Naive thymus-derived CD4-positive, alpha-beta T cell (primary cell): ENCODE measurements at places on chromosomes 4 and X.

- no peak for DNase-seq
Observed at GRCh38 chr4:82525307-82525911, 36.4 kb downstream of the TMEM150C start.

DNA sequence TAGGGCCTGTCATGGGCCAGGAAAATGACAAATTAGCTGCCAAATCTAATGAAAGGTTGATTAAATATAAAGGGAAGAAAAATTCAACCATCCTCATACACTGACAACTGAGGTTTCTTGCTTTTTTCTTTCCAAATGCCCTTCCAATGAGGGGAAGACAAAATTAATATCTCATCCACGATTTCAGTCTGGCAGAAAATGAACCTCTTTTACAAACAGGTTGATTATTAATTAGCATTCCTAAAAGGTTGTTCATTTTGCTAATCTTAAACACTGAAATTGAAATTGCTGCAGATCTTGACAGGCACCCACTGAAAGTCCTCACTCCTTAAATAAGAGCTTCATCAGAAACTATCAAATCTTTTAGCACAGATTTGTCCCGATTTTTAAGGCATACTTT lies 45.5 kb downstream of the NPFFR2 start:
- DNase-seq: no peak

DNA sequence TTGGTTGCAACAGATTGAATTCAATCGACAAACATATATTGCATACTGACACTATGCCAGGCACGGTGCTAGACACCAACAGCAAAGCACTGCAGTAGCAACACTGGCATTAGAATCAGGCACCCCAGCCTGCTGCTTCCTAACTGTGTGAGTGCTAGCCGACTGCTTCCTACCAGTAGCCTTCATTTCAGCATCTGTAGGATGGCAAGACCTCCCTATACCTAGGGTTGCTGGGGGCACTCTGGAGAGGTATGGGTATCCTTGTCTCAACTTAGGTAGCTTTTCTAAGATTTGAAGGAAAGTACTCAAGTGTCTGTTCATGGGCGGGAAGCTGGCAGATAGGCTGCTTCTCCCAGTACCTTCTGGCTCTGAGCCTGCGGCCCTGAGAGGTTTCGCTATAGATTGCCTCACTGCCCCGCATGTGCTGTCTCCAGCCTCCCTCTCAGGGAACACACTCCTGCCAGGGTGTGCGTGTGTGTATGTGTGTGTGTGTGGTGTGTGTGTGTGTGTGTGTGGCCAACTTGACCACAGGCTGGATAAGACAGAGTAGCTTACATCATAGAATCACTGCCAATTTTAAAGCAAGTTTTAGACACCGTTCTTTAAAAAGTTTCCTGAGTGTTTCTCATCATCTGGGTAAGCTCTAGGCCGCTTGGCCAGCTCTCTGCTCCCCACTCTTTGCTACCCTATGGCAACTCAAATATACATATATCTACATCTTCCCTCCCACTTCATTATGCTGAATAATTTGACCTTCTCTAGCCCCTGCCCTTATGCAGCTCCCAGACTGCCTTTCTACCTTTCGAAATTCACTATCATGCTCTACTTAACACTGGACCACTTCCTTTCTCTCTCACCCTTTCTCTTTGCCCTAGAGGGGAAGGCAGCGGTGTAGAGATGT lies 97.0 kb upstream of the PJA1 start:
- no peak for DNase-seq

GRCh38 chr4:64251781-64252180 lies 157.5 kb downstream of the TECRL start:
- DNase-seq: no peak

- DNase-seq: no peak
Observed at GRCh38 chrX:139113708-139114107, 402.2 kb upstream of the FGF13 start.

DNA sequence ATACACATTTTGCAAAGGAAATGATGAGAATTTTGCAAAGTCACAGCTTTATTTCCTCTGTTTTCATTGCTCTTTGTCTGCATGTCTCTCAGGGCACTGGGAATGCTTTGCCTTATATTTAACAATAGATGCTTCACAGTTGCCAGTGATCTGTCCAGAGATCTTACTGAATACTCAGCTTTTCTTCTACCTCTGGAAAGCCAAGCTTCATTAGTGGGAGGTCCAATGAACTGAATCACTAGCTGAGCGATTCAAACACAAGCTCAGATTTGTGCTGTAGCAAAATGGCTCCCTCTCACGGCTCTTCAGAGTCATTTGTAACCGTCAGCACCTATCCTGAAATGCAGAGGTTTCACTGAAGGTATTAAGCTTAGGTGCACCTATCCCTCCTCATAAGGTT lies 138.9 kb downstream of the DCLK2 start:
- DNase-seq: no peak

DNA sequence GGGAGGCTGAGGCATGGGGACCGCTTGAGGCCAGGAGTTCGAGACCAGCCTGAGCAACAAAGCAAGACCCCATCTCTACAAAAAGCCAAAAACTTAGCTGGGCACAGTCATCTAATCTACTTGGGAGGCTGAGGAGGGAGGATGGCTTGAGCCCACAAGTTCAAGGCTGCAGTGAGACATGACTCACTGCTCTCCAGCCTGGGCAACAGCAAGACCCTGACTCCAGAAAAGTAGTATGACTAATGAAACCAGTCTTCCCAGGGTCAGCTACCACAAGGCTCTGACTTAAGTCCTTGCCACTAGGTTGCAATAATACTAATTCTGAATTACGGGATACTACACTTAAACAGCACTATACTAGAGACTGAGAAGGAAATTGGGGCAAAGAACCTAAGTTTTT lies 33.1 kb downstream of the ERVMER34-1 start:
- no peak for DNase-seq

GRCh38 chrX:109710181-109710580 lies 22.9 kb downstream of the ACSL4 start:
- DNase-seq: no peak

DNA sequence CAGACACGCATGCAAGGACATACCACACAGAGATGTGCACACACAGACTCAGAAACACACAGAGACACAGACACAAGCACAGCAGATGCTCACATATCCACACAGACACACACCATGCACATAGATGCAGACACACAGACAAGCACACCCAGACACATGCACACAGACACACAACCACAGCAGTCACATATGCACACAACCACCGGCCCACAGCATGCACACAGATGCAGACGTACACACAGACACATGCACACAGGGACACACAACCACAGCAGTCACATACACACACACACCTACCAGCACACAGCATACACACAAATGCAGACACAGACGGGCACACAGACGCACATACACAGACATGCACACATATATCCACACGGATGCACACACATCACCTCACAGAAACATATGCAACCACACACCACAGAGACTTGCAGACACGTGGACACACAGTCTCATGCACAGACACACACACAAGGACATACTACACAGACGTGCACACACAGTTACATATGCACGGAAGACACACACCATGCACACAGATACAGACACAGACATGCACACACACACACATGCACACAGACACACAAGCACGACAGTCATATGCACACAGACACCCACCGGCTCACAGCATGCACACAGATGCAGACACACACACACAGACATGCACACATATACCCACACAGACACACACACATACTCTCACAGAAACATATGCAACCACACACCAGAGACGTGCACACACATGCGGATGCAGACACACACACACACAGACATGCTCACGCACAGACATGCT lies 25.2 kb upstream of the SLC25A6 start:
- DNase-seq: no peak

- no peak for DNase-seq
Observed at GRCh38 chr4:152340818-152341217, 195.1 kb downstream of the FBXW7 start.

DNA sequence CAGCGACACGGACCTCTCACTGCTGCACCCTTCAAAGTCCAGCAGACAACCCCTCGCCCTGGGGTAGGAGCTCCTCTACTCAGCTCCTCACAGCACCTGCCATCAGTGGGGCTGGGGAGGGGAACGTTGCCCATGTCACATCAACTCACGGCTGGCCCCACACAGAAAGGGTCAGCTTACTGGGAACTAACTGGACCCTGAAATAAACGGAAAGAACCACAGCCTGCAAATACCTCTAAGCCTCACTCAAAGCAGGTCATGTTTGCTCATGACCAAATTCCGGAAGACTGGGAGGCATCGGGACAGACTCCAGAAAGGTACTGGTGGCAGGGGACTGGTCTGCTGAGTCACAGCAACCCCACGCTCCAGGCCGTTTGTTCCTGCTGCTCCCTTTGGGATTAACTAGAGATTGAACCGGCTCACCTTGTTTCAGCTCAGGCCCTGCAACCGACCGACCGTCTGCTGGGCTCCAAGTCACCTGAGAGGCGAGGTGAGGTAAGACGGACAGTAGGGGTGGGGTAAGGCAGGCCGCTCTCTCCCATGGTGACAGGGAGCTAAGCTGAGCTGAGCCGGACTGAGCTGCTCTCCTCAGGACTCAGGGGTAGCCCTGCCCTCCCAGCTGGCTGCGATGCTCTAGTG lies 5.6 kb downstream of the G6PD start:
- DNase-seq: no peak

- no peak for DNase-seq
Observed at GRCh38 chrX:21528076-21528475, 130.1 kb downstream of the KLHL34 start.
